Stimulated activated CD4-positive, alpha-beta T cell treated with anti-CD3 and anti-CD28 coated beads, Interleukin-12 subunit alpha, Interleukin-12 subunit beta, amount 100 ng/mL, for 48 hours (primary cell): ENCODE measurements at places on chromosomes 7 and 10.

- no peak for DNase-seq
Measured at GRCh38 chr10:43313901-43314300, 47.0 kb upstream of the RASGEF1A start.

- DNase-seq, result no peak
Measured at GRCh38 chr10:13794992-13795612, 208.3 kb downstream of the PRPF18 start.

GRCh38 chr10:79116368-79116767 lies 47.6 kb downstream of the ZMIZ1 start:
- no peak for DNase-seq

DNA sequence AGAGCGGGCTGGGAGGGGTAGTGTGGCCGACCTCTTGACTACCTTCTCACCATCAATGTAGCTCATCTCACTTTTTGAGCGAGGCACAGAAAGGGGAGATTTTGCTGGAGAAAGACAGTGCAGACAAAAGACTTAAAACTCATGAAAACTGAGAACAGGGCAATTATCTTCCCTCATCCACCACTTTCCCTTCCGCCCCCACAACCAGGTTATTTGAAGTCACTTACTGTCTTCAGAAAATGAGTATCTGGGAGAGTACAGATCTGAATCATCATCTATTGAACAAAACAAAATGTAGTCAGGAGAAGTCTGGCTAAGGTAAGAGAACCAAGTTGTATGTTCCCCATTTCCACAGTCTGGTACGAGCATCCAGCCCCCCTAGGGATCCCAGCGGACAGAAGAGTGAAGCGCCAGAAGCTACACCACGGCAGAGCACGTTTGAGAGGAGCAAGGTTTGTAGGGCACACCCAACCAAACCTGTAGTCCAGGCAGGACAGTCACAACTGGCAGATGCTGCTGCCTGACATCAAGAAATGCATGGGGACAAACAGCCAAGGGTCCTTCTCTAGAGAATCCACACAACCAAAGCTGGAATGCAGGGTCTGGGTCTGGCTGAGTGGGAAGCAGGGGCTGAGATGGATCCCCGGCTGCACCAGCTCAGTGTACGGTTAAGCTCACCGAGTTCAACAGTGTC lies 93.4 kb upstream of the PDLIM1 start:
- peak; percentile 23 for DNase-seq

GRCh38 chr7:152344253-152344652 lies 91.5 kb downstream of the KMT2C start:
- DNase-seq, result no peak

DNA sequence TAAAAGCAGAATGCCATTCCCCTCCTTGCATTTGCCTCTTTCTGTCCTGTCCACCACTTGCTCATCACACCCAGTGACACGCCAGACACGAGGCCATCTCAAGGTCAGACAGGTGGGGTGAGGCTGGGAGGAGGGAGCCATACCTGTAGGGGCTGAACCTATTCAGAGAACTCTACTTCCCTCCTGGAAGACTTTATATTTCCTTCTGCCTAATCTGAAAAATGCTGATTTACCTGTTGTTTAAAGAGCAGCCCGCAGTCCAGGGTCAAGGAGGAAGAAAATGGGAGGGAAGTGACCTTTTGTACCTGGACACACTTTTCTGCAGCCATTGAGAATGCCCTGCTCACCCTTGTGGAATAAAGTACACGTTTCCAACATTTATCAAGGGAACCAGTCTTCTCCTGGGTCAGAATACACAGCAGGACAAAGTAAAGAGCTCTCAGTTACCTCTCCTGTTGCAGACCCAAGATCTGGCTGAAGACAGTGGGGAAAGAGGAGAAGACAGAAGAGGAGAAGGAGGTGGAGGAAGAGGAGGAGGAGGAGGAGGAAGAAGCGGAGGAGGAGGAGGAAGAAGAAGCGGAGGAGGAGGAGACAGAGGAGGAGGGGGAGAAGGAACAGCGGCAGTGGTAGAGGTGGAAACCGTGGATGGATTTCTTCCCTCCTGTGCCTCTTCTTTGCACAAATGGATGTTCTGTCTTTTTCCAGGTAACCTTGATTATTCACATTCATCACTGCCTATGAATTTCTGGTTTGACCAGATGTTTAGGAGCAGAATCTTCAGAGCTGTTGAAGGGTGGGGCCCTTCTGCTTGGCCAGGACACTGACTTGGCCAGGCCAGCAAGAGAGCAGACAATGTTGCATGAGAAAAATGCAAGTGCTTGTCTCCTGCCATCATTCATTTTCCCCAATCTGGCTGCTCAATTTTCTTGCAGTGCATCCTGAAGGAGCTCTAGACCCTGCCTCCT lies 1.2 kb upstream of the BLNK start:
- no peak for DNase-seq

DNA sequence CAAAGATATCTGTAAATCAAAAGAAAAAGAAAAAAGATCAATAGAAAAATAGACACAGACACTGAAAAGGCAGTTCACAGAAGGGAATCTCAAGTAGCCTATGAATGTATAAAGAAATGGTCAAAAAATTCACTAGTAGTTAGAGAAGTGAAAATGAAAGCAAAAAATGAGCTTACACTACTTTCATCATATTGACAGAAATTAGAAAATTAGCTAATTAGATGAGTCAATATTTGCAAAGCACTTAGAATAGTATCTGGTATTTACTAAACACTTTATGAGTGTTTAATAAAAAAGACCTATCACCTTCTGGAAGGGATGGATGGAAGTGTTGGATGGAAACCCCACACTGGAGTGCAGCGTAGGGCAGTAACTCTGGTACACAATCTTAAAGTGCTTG lies 1.7 kb upstream of the CFAP58 start:
- DNase-seq, result no peak

- DNase-seq, result no peak
Measured at GRCh38 chr10:71221586-71222202, 9.3 kb downstream of the UNC5B start.

DNA sequence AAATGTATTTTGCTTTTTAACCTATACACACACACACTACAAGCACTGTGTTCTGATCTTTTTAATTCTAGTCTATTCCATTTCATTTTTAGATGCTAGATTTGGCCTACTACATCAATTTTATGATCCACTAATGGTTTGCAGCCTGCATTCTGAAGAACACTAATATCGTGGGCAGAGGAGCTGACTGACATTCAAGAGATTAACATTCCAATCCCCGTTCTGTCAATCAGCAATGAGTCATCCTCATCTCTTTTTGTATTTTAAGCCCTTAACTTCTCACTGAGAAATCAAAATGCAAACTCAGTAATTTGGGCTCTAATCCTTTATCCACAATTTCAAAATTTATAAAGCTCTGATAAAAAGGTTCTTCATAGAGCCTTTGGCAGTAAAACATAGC lies 47.1 kb upstream of the GAD2 start:
- no peak for DNase-seq

DNA sequence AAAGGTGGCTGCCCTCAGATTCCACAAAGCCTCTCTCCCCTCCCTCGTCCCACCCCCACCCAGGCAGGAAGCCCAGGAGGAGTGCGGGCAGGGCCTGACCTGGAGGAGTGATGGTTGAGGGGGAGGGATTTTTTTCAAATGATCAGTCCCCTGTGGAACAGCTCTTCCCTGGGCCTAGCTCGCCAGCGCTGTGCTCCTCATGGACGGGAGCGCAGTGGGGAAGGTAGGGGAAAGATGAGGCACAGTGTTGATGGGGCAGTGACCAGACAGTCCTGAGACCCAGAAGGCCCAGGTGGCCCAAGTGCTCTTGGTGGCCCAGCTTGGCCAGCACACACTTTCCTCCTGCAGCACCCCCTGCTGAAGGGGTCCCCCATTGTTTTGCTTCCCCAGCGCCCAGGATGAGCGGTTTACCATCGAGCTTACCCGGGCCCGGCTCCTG lies 8.5 kb downstream of the SAP25 start:
- no peak for DNase-seq

DNA sequence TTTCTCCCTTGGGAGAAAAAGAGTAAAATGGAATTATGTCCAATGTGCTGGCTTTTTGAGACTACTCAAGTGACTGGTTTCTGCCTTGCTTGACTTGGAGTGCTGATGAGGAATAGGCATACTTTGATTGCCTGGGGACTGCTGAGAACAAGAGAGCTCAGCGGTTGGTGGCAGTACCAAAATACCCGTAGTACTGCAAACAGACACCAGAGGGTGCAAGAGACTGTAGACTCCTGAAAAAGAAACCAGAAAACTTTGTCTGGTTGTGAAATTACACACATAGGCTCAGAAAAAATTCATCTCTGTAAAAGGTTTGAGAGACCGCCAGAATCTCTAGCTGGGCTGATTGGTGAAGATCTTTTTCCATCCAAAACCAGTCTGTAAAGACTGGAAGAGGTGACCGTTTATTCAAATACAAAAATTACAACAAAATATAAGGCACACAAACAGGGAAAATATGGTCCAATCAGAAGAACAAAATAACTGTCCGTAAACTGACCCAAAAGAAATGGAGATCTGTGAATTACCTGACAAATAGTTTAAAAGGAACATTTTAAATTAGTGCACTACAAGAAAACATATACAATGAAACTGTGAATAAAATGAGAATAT lies 18.5 kb downstream of the BICC1 start:
- DNase-seq, result peak; percentile 74

DNA sequence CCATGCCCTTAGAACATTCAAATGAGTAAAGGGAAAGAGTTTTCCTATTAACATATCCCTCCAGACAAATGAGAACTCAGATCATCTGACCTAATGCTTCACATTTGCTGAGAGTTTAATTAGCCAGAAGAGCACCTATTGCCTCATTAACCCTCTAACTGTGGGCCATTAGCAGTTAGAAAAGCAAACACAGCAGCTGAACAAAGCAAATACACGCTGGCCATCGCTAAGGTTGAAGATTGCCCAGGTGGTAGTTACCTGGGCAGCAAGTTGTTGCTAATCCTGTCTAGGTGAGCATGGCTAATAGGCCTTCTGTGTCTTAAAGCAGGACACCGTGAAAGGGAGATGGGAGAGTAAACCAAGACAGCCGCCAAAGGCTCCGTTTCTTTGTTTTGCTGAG lies 49.9 kb upstream of the UCN3 start:
- no peak for DNase-seq

- no peak for DNase-seq
Measured at GRCh38 chr10:42977032-42977416, 99.8 kb upstream of the RET start.

DNA sequence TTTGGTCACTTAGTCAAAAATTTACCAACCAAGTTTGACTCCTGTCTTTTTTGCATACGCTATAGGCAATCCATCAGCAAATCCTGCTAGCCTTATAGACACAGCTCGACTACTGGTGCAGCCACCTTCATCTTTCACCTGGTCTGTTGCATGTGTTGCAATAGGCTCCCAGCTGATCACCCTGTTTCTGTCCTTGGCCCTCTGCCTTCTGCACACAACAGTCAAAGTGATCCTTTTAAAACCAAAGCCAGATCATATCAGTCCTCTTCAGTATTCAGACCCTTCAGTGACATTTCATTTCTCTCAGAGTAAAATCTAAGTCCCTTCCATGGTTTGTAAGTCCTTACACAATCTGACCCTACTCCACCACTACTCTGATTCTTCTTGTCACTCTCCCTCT lies 10.9 kb upstream of the CDK6 start:
- no peak for DNase-seq

DNA sequence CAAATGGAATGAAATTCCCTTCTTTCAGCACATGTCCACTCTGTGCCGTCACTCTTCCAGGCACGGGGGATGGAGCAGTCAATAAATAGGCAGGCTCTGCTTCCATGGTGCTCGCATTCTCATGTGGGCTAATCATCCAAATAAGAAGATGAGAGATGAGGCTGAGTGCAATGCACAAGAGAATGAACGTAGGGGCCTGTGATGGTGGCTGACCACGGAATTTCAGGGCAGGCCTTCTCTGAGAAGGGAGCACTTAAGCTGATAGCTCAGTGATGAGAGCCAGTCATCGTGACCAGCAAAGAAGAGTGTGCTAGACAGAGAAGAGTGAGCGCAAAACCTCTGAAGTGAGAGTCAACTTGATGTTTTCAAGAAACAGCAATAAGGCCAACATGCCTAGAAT lies 47.9 kb downstream of the TAF3 start:
- no peak for DNase-seq

- no peak for DNase-seq
Measured at GRCh38 chr10:6228010-6228511, 25.3 kb downstream of the PFKFB3 start.

GRCh38 chr10:110994406-110995086 lies 75.1 kb downstream of the SHOC2 start:
- no peak for DNase-seq

DNA sequence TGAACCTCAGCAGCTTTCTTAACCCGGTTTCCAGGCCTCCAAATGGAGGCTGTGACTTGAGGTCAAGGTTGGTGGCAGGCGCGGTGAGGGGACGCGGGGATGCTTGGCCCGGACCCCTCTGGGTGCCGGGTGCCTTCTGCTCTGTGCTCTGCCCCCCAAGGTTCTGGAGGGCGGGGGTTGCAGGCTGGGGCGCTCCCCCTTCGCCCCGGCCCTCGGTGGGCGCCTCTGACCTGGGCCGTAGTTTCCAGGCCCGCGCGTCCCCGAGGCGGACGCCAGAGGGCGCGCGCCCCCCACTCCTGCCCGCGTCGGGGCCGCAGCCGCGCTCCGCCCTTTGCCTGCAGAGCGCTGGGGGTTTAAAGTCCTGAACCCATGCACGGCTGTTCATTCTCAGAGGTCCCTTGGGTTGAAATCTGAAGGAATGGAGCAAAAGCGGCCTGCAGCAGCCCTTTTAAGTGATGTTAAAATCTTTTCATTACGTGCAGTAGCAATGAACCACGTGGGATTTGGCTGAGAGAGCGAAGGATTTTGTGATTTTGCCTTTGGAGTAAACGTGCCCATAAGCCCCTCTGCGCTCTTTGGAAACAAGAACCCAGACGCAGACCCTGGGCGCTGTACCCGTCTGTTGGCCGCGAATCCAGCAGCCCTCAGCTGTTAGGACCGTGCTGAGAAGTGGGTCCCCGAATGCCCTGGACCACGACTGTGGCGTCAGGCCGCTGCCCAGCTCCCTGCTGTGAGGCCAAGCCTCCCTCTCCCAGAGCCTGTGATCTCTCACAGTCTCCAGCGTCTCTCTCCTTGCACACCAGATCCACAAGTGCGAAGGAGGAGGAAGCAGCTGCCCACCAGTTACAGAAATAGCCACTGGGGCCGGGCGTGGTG lies 135.0 kb downstream of the ACTR3B start:
- DNase-seq, result peak; percentile 7
